ENCODE measurements at places on chromosomes 3 and 15. TPM values are rescaled to one million over a fixed set of nuclear protein-coding genes. Genes with fewer than 3 reads are reported as not detected.
A peak's percentile ranks its signal among the peaks of the same experiment; 100 is the strongest.

DNA sequence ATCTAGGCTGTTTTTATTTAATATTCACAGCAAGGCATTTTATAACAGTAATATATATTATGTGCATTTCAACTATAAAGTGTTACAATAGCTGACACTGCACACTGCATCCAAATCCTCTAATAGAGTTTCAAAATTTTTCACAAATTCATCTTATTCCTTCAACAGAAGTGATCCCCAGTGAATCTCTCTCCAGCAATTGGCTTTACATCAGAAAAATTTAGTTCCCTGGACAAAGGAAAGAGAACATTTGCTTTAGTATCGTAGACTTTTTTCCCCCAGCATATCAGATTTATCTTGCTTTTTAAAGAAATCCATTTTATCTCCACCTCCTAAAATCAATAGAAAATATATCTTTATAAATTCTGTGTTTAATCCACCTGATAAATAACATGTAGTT lies 868.6 kb downstream of the TBL1XR1 start:
- H3K27ac ChIP-seq = no peak overlapping the region
- no peaks in the 10 kb centered on the region for H3K4me1 ChIP-seq
- no peaks in the 10 kb centered on the region for H3K36me3 ChIP-seq
- no peak for DNase-seq
- no peaks in the 10 kb centered on the region for H3K27me3 ChIP-seq
- H3K4me3 ChIP-seq = no peak overlapping the region

The FBXW12 gene
- 0.11 TPM for total RNA-seq

The POC1A gene
- total RNA-seq = 26.1 TPM

DNA sequence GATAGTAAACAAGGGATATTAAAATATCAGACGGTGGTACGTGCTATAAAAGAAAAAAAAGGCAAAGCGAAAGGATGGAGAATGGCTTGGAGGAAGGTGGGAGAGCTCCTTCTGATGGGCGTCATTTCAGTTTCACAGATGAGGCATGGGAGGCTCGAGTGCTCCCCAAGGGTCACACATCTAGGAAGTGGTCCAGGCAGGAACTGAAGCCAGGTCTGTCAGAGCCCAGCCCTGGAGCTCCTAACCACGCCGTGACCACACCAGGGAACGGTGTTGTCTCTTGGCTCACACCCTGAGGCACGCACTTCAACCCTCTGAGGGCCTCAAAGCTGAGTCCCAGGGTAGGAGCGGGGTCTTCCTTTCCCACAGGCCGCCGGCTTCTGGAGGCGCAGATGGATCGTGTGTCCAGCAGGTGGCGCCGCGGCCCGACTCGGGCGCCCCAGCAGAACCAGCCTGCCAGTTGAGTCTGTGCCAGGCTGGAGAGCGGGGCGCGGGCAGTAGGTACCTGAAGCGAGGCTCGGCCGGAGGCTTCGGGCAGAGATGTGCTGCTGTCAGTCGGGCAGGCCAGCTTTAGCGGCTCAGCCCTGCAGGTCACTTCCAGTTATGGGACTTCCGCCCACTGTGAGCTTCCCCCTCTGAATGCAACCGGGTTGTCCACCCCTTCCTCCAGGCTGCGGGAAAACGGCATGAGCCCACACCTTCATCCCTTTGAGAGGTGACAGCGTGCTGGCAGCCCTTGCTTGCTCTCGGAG lies 68.1 kb downstream of the SLC6A1 start:
- no peak overlapping the region for H3K4me3 ChIP-seq
- H3K27ac ChIP-seq = no peak overlapping the region
- peak; percentile 77 for DNase-seq
- peaks cover 31% of the 10 kb centered on the region for H3K27me3 ChIP-seq
- H3K36me3 ChIP-seq = no peaks in the 10 kb centered on the region
- H3K4me1 ChIP-seq = no peaks in the 10 kb centered on the region

GRCh38 chr15:62124973-62125303 lies 40.1 kb downstream of the C2CD4B start:
- peak overlapping the region; percentile 64 for H3K27ac ChIP-seq
- peaks cover 60% of the 10 kb centered on the region for H3K4me1 ChIP-seq
- H3K4me3 ChIP-seq = no peak overlapping the region
- H3K36me3 ChIP-seq = peaks cover 1% of the 10 kb centered on the region

The SLC9C1 gene
- not detected for total RNA-seq

Data from activated CD4-positive, alpha-beta T cell treated with anti-CD3 and anti-CD28 coated beads for 36 hours (primary cell).